Choroid plexus epithelial cell (primary cell): ENCODE measurements at places on chromosomes 4 and X.

DNA sequence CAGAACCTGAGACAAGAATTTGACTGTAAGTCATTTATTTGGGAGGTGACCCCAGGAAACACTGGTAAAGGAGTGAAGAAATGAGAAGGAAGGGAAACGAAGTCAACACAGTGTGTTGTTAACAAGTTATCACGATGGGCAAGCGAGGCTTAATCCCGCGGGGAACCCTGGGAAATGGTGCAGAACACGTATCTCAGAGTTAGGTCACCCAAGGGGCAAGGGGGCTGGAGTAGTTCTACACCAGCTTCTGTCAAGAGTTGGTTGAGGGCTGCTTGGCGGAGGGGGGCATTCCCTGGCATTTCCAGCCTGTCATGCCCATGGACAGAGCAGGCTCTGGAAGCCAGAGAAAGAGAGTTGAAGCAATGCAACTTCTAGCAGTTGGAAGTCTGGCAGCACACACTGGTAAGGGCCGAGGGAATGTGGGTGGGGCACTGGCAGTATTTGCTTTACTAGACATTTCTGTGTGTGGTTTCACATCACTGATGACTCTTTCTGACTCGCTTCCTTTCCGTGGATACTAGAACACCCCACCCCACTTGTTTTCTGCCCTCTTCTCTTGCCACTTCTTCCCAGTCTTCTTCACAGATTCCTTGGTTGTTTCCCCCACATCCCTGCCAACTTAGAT lies 52.2 kb upstream of the ADGRG2 start:
- peak; percentile 15 for DNase-seq

DNA sequence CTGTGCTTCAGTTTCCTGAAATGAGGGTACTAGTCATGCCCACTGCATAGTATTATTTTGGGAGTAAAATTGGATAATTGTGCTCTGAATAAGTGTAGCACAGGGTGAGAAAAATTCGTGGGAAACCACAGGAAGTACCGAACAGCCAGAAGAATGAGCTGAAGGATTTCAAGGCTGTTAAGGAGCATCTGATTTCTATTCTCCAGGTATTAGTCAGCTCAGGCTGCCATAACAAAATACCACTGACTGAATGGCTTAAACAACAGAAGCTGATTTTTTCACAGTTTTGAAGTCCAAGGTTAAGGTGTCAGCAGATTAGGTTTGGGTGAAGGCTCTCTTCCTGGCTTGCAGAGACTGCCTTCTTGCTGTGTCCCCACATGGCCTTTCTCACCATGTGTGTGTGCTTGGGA lies 41.9 kb downstream of the WWC2 start:
- peak; percentile 74 for DNase-seq

DNA sequence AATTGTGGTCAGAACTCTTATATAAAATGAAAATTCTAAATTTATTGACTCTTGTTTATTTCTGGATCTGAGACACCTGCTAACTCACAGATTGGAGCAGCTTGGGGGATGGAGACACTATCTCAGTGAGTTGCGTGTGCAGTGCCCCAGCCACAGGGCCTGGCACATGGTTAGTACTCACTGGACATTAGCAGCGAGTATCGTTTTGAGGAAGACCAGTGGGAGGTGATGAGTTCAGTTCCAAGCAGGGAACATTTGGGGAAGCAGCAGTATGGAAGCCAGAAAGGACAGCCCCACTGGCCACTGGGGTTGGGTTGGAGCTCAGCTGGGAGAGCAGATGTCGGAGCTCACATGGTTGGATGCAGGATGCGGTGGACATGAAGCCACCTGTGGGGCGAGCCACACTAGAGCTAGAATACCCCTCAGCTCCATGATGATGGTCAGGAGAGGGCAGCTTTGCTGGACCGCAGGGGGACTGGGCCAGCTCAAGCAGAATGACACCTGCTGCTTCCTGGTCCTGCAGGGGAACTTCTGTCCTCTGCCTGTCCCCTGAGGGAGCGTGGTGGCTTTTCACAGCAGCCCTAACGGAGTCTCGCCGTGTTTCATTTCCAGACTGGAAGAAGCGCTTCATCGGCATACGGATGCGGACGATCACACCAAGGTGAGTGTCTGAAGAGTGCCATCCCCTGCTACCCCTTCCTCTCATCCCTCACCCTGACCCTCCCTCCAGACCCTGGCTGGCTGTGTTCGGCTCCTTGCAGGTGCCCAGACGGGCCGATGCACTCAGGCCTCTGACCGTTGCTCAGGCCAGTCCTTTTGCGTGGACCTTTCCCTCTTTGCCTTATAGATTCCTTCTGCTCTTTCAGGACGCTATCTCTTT lies 32.5 kb downstream of the HTRA3 start:
- DNase-seq: no peak

- no peak for DNase-seq
Observed at GRCh38 chr4:163558539-163559044, 64.1 kb downstream of the TMA16 start.

DNA sequence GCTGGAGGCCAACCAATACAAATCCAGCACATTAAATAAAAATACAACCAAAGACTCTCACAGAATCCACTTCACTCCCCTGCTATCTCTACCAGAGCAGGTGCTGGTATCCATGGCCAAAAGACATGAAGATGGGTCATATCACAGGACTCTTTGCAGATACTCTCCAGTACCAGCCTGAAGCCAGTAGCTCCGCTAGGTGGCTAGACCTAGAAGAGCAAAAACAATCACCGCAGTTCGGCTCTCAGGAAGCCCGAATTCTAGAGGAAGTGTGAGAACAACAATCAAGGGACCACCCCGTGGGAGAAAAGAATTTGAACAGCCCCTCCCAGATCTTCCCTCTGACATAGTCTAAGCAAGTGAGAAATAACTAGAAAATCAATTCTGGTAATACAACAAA lies 20.2 kb downstream of the CLIC2 start:
- no peak for DNase-seq

DNA sequence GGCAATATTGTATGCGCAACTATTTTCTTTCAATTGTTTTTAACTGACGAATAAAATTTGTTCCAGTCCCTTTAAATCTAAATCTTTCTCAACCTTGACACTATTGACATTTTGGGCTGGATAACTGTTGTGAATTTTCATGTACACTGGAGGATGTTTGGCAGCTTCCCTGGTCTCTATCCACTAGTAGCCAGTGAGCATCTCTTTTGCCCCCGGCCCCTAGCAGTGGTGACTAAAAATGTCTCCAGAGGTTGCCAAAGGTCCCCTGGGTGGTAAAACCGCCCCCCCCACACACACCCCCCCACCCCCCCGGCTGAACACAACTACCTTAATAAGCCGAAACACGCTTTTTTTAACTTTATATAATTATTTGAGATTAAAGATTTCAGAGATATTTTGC lies 514 bp downstream of the FANCB start:
- no peak for DNase-seq
